ENCODE measurements at places on chromosomes 5 and 9.
A peak's percentile ranks its signal among the peaks of the same experiment; 100 is the strongest.

GRCh38 chr5:131224387-131225201 is 39.3 kb upstream of the CDC42SE2 start:
- DNase-seq = peak; percentile 73

DNA sequence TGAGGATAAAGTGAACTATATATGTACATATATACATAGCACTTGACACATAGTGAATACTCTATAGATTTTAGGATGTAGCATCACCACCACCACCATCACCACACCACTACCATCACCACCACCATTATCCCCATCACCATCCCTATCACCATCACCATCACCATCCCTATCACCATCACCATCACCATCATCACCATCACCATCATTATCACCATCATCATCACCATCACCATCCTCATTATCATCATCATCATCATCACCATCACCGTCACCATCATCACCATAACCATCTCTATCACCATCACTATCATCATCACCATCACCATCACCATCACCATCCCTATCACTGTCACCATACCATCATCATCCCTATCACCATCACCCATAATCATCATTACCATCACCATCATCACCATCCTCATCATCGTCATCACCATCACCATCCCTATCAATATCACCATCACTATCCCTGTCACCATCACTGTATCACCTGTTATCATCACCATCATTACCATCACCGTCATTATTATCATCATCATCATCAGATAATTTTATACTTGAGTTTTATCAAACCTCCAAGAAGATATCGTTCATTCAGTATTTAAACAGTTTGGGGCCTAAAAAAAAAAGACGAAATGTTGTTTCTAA is 109.4 kb downstream of the CFAP90 start:
- no peak for DNase-seq

DNA sequence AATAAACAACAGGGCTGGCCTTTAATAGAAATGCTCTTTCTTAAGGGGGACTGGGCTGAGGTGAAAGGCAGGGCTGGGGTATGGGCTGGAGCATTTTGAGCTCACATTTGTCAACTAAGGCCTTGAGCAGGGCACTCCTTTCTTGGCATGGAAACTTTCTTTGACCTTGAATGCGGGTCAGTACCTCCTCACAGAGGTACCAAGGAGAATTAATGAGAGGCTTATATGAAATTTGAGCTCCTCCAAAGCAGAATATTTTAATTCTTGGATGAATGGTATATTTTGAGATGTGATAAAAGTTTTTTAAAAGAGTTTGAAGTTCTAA is 3.1 kb downstream of the CYSTM1 start:
- DNase-seq = no peak

- DNase-seq = no peak
Measured at GRCh38 chr5:28281351-28281750, 1243.0 kb upstream of the CDH9 start.

DNA sequence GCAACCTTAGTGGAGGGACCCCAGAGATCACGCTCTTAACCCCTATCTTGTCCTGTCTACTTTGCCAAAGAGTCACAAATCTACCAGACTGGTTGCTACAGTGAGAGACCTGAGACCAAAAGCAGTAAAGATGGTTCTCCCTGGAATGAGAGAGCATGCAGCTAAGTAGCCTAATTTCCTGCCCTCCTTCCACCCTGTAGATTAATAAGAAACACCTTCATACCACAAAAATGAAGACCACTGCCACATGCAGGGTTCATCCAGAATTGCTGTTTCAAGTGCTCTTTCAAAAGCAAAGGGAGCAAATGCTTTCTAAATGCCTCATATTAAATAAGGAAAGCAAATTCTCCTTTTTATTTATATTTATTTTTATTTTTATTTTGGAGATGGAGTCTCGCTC is 119.1 kb downstream of the UGCG start:
- DNase-seq = no peak

DNA sequence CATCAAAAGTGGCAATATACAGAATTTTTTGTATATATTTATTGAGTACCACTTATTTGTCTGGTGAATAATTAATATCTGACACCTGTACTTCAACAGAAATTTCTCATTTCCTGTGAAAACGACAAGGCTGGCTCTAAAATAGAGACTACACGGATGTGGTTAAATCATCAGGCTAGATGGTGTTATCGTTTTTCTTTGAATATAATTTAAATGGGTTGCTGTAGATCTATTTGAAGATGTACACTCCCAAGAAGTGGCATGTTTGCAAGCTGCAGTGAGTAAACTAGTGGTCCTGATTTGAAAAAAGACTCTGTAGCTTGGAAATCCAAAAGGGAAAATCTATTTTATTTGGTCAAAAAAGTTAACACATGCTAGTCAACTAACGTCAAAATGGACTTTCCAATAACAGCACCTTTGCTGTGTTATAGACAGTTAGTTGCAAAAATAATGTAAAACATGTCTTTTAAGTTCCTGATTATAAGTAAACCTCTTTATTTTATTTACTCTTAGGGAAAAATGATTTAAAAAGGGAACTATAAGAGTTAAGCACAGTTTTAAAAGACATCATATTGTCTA is 13.8 kb downstream of the ST8SIA4 start:
- peak; percentile 51 for DNase-seq

DNA sequence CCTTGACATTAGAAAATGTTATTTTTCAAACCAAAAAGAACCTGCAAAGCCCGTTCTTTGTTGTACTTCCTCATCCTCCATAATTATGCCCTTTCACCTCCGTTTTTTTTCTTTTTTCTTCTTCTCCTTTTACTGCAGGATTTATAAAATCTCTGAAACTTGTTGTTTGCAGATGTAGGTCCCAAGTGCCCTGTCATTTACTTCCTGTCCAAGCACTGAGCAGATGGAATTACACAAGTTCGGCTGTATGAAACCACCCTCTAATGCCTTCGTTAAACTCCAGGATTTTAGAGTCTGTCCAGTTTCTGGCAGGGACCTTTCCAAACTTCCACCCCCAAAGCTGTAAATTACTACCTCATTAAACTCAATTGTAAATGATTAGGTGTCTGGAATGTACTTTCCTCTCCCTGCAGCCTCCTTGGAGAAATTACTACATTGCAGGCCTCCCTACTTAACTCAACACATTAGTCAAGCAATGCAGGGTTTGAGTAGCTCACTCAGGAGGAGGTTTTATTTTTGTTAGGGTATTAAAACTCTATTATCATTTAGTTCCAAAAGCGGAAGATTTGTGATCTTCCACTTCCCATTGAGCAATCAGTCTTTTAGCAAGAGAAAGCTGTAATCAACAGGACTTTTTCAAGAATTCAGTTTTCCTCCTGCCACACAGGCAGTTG is 125.6 kb upstream of the LPAR1 start:
- DNase-seq = no peak

GRCh38 chr5:158313027-158313732 is 454.2 kb upstream of the CLINT1 start:
- DNase-seq = no peak

- DNase-seq = no peak
Measured at GRCh38 chr9:123300554-123300953, 32.2 kb upstream of the STRBP start.

GRCh38 chr9:125433461-125434011 is 171.9 kb downstream of the GAPVD1 start:
- no peak for DNase-seq

DNA sequence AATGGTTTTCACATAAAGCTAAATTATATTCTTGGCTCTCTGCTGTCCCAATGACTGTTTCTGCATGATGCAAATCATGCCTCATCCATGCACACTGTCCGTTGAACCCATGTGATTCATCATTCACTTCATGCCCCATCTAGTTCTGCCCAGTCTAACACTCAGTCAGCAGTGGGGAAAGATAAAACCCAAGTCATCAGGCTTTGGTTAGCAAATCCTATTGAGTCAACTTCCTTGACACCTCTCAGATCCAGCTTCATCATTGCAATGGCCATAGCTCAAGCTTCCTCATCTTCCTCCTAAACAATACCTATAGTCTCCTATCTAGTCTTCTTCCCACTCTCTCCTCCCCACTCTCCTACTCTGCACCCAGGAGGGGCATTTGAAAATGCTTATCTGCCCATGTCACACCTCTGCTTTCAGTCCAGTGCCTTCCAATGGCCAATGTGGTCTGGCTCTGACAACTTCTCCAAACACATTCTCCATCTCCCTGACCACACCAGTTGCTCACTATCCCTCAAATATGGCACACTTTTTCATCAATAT is 266.0 kb upstream of the TRIM32 start:
- DNase-seq = no peak

DNA sequence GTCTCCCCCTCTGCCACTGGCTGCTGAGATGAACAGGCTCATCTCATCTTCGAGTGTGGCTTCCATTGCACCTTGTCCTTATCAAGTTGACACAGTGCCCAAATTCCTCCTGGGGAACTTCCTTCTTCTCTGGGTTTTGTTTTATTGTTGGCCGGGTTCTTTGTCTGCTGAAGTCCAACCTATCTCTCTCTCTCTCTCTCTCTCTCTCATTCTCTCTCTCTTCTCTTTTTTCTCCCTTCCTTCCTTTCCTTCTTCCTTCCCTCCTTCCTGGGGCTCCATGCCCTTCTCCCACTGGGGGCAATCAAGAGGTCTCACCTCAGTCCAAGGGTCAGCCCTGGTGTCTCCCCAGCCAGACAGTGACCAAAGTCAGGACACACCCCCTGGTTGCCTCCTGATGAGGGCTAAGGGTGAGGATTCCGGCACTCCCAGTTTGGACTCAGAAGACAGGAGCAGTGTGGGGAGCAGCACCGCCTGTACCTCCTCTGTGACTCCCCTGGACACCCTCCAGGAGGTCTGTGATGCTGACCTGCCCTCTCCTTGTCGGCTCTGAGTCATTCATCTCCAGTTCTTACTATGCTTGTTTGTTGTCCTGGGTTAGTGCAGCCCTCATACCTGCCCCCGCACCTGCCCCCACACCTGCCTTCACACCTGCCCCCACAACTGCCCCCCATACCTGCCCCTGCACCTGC is 30.7 kb downstream of the KCNT1 start:
- no peak for DNase-seq

DNA sequence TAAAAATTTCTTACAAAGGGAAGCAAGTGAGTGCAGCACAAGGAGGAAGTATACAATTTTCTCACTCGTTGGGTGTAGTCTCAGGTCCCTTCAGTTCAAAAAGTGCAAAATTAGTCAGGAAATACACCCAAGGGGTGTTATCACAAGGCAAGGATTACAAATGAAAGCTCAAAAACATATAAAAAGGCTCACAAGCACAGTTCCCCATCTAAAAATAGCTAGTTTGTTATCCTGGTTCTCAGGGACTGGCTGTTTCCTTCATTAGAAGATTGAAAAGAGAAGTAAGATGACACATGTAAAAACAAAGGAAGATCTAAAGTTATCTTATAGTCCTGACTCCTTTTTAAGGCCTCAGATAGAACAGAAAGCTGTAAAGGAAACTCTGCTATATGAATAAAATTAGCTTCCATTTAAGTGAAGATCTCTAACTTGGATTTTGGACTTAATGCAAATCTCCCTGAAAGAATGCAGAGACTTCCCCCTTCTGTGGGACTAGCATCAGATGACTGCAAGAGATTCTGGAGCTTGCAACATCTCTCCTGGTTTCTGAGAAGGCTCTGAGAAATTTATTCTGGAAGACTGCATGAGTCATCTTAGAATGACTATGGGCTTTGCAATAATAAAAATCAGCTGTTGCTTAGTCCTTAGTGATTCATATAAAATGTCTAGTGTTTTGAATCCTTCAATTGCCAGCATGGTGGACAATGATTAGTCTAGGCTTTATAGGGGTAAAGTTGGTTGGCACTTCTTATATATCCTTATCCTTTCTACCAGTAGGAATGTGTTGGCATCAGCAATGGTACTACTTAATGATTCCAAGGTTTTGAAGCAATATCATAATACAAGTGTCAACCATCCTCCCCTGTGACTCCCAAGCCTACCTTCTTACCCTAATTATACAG is 25.4 kb downstream of the DAB2 start:
- no peak for DNase-seq

- no peak for DNase-seq
Measured at GRCh38 chr5:75052192-75053053, at the start of gene GCNT4. Gene GCNT4, minus strand, starts transcription at chr5:75052558. Its CDS starts 22,521 bp downstream, at chr5:75030037.

- DNase-seq = no peak
Measured at GRCh38 chr9:96232539-96233241, 69.3 kb downstream of the HSD17B3 start.

GRCh38 chr9:21856301-21857094 is 54.1 kb downstream of the MTAP start:
- DNase-seq = no peak

- no peak for DNase-seq
Measured at GRCh38 chr5:72552041-72552557, 44.9 kb upstream of the ZNF366 start.

GRCh38 chr5:27034565-27034964 is 3.8 kb downstream of the CDH9 start:
- no peak for DNase-seq

DNA sequence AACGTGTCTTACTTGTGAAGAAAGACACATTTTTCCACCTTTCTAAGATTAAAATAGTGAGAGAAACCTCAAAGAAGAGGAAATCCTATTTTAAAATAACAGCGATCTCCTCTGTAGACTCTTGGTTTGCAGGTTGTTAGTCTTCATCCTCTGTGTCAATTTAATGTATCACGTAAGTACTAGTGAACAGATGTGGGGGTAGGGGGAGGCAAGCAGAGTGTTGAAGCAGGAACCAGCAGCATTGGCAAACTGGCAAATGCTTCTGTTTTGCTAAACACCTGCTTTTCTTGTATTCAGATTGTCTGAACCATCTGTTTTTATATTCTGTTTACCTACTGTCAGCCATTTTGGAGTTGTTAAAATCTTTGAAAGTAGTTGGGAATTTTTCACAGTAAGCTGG is 159.3 kb upstream of the TLX3 start:
- no peak for DNase-seq

DNA sequence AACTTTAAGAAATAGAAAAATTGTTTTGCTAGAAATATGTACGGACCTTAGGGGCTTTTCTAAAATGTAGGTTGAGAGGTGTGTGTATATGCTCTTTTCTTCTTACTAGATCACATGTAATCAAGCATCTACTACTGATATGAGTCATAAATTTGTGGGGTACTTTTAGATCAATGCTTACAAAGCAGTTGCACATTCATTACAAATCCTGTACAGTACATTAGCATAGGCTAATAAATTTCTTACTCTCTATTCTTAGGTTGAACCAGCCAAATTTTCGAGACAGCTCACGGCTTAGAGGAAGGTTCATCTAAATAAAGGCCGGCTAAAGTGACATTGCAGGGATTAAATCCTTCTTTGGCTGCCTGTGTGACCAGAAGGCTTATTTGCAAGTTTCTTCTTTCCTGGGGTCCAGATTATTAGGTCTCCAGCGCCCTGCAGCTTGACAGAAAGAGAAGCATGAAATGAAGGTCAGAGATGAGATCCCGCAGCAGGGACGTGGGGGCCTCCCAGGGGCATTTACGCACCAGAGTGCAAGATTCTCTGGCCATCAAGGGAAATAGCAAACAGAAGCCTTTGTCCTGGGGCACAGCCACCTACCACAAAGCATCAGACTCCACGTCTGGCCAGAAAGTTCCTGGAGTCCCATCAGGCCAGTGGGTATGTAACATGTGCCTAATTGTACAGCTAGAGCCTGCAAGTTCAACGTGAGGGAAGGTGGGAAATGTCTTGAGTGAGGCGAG is 53.0 kb downstream of the NIM1K start:
- no peak for DNase-seq

Data from B cell (primary cell).